ENCODE measurements at places on chromosomes 6 and 20.

GRCh38 chr6:38136547-38136946 is 317.0 kb downstream of the ZFAND3 start:
- DNase-seq, result no peak

DNA sequence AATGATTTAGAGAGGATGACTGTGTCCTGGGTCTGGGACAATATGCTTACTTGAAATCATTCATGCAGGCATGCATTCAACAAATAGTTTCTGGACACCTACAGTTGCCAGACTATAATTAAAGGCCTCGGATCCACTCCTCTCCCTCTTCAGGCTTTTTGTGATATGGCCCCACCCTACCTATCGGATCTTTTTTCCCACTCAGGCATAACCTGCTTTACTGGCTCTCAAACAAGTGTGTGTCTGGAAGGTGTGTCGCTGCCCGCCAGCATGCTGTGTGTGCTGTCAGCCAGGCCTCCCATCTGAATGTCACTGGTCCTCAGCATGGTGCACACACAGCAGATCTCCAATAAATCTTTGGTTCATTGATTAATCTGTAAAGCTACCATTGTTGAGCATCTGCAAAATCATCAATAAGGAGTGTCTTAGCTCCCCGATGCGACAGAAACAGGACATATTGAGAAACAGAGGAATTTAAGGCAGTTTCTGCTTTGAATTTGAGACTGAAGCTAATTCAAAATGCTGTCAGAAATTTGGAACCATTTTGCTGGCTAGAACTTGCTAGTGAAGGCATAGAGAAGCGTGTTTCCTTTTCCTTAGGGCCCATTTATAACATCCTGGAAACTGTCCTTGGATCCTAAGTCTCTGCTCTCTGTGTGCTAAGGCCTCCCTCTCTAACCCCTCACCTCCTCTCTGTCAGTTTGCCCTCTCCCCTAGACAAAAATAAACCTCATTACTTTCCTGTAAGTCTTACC is 23.5 kb upstream of the CCN6 start:
- no peak for DNase-seq

DNA sequence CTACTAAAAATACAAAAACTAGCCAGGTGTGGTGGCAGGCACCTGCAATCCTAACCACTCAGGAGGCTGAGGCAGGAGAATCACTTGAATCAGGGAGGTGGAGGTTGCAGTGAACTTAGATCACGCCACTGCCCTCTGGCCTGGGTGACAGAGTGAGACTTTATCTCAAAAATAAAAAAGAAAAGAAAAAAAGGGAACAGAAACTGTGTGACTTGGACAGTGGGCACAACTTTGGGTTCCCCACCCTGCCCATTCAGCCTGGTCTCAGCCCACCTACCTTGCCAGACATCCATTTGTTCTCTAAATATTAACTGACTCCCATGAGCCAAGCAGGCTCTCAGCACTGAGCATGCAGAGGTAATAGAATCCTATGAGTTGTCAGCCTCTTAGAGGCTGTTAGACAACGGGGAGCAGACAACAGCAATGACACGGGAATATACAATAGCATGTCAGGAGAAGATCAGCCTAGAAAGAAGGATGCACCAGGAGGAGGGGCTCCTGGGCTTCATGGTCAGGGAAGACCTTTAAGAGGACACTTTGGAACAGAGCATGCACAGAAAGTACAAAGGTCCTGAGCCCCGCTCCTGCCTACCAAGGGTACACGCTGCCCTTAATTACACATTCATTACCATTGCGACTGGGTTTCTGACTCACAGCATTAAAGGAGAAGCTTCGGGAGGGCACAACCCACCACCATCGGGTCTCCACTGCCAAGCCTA is 20.0 kb downstream of the FAM209B start:
- DNase-seq, result no peak

GRCh38 chr6:1940381-1940780 is 305.0 kb downstream of the GMDS start:
- no peak for DNase-seq

DNA sequence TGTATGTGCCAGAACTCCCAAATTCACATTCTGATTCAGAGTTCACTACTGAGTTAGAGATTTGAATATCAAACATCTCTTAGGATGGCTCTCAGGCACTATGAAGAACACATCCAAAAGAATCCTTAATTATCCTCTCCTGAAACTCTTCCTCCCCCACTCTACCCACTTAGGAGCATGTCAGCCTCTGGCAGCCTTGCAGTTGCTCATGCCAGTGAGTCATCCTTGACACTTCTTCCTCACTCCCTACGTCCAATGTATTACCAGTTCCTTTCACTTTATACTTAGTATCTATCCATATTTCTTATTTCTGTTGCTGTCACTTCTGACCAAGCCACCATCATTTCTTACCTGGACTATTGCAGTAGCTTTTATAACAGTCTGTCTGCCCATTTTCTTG is 192.0 kb upstream of the IMPG1 start:
- no peak for DNase-seq

- no peak for DNase-seq
Measured at GRCh38 chr6:124753001-124753400, 209.2 kb upstream of the RNF217 start.

DNA sequence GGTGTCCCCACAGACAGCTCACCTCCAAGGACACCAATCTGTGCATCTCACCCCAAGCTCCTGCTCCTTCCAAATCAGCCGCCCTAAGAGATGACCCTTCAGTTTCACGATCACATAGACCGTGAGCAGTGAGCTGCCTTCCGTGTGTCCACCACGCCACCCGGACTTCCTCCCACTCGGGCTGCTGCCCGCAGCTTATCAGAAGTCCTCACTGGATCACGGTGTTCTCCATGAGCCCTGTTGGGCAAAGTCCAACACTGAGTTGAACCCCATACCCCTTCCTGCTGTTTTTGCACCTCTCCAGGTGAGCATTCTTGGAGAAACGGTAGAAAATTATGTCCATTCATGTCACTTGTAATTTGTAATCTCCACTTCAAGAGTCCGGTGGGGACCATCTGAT is 234.4 kb downstream of the SMOC2 start:
- no peak for DNase-seq

GRCh38 chr20:3041854-3042409 is 1.5 kb upstream of the GNRH2 start:
- no peak for DNase-seq

- no peak for DNase-seq
Measured at GRCh38 chr6:166271376-166271765, 36.8 kb downstream of the PRR18 start.

DNA sequence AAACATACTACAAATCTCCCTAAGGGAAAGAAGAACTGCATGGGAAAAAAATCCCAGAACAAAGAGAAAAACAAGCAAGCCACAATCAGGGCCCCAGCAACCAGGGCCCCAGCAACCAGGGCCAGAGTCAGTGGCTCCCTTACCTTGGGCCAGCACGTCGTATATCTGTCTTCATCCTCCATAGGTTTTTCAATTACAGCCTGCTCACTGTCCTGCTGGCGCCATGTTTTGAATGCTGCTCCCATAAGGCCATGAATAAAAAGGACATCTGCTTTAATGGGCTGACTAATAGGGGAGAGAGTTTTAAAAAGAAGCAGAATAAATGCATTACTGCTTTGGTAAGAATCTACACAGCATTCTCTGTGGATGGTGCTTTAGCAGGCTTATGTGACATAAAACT is 49.2 kb downstream of the SERAC1 start:
- DNase-seq, result no peak

DNA sequence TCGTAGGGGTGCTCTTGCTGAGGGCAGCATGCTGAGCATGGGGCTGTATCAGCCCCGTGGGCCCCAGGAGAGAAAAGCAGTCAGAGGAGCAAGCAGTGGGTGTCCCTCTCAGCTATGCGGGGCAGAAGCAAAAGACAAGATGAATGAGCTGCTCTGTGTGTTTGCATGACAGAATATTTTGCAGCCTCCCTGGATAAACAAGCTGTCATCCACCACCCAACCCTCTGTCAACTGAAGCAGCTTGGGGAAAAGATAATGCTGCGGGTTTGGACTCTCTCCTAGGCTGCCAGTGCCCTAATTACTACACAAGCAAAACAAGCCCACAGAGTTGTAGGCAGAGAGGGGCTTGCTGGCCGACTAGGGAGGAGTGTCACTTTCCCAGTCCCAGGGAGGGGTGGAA is 82.3 kb upstream of the PTPRT start:
- DNase-seq, result no peak

DNA sequence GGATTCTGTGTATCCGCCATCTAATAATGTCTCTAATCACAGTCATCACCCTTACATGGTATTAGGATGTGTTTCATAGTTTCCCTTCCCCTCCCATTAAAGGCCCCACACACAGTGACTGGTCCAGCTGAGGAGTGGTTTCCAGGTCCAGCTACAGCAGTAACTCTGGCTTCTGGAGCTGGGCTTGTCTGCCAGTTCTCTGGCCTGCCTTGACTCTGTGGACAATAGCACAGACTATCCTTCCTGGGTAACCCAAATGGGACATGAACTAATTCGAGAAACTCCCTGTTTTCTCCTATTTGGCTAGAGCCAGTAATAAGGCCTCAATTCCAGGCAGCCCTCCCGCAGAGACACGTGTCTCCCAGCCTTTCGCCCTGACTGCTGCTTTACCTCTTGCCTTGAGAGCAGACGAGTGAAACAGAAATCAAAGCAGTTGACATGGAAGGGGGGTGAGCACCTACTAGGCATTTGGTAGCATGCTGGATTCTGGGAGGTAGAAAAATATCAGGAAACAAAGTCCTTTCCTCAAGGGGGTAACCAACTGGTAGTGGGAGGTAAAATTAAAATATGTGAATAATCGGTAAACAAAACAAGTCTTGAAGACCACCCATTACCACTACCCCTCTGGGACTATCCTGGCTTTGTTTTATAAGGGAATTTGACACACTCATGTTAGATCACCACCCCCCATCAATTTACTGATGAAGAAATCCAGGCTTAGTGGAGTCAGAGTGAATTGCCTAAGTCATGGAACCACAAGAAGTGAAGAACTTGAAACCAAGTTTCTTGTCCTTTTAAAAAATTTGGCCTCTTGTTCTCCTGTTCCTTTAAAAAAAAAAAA is 1.2 kb downstream of the TRAF3IP2 start:
- DNase-seq, result no peak

- no peak for DNase-seq
Measured at GRCh38 chr6:106908386-106908840, 66.1 kb downstream of the CD24 start.

DNA sequence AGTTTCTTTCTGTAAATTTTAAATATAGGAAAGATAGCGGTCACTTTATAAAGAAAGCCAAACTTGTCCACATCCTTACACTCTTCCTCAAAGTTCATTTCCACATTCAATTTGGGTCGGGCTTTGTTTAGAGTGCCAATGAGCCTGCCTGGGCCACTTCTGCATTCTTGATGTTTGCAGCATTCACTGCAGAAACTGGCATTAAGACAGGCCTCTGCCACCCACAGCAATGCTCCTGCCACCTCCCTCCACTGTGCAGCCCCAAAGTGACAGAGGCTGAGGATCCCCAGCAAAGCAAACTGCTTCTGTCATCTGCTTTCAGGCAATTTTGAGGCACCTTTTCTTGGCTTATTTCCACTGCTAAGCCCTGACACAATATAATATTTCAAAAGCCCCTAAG is 61.2 kb downstream of the TNFAIP3 start:
- DNase-seq, result no peak

DNA sequence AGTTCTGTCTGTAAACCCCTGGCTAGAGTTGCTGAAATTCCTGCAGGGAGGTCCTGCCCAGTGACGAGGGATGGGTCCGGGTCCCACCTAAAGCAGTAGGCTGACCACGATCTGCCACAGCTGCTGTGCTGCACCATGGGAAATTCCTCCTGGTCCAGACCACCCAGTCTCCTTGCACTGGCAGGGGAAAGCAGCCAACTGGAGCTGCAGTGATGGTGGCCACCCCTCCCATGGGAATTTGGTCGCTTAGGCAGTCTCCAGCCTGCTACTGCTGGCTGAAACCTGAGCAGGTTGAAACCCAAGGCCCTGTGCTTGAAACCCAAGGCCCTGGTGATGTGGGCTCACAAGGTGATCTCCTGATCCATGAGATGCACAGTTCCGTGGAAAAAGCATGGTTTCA is 23.9 kb upstream of the MOXD1 start:
- no peak for DNase-seq

- DNase-seq, result no peak
Measured at GRCh38 chr20:44734938-44735337, 10.7 kb upstream of the KCNK15 start.

- no peak for DNase-seq
Measured at GRCh38 chr6:111739257-111739696, 133.6 kb upstream of the TRAF3IP2 start.

GRCh38 chr6:131946992-131947955 is 3.9 kb downstream of the CCN2 start:
- no peak for DNase-seq

DNA sequence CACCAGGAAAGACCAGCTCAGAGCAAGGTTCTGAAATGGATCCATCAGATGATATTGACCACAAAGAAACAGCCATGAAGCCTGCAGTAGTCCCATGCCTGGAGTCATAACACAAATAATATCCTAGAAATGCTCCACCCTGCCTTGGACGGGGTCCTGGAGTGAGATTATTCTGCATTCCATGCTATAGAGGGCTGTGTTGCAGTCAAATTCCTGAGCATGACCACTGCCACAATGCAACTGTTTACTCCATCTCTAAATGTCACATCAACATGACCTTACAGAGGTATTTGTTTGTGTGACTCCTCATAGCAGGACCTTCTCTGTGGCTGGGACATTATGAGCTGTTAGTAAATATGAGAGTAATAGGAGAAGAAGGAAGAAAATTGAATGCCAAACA is 257.5 kb upstream of the TCF21 start:
- no peak for DNase-seq

GRCh38 chr6:99177736-99178135 is 171.7 kb downstream of the FAXC start:
- no peak for DNase-seq

DNA sequence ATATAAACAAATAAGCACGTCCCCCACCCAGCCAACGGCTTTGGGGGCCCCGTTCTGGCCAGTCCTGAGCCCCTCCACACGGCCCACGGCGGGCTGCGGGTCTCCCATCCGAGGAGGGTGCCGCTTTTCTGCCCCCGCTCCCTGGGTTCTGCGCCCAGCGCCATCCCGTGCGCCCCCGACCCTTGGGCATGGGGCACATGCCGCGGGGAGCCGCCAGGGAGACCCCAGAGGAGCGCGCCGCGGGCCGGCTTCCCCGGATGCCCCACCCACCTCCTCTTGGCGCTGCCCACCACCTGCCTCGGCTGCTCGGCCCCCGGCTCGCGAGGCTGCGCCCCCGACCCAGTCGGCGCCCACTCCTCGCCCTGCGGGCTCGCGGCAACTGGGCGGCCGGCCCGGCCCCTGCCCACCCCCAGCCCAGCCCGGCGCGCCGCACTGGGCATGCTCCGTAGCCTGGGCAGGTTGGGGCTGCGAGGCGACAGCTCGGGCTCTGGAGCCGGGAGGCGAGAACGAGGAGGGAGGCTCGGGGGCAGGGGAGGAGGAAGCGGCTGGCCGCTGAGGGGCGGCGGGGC is 570 bp upstream of the PLCB4 start:
- DNase-seq, result no peak

DNA sequence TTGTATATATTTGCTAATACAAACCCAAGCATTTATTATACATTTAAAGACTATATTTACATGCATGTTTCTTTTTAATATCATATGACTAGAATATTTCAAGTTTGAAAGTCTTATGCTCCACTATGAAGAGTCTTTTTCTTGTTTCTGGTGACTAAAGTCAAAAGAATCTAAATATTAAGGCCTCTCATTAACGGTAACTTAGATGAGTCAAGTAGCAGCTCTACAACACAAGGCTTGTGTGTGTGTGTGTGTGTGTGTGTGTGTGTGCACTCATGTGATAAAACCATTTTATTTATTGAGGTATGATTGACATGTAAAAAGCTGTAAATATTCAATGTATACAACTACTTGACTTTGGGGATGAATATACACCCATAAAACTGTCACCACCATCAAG is 275.6 kb downstream of the TFAP2B start:
- DNase-seq, result no peak
